Stimulated activated CD4-positive, alpha-beta T cell treated with anti-CD3 and anti-CD28 coated beads, Interleukin-2, amount 100 ng/mL, for 4 hours (primary cell): ENCODE measurements at places on chromosomes 7 and 10.

GRCh38 chr10:132728321-132728720, 57.6 kb downstream of the NKX6-2 start:
- no peak for DNase-seq

GRCh38 chr7:84528756-84529479, 334.3 kb upstream of the SEMA3A start:
- no peak for DNase-seq

DNA sequence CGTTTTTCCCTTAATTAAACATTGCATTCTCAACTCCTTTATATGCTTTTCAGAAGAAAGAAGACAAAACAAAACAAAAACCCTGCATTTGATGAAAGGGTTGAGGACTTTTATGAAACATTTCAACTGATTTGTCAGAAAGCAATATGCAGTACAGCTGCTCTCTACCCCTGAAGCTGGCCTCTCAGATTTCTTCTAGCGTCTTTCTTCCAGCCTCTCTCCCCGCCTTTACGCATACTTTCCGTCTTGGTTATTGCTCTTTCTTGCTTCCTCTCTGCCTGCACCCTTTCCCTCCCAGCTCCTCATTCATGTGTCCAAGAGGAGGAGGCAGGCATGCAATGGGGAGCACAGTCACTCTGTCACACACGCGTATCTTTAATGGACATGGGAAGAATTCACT, 91.0 kb upstream of the COL1A2 start:
- no peak for DNase-seq

- no peak for DNase-seq
Measured at GRCh38 chr10:110793886-110794285, 77.8 kb upstream of the PDCD4 start.

GRCh38 chr10:11163780-11164550, 146.3 kb downstream of the CELF2 start:
- no peak for DNase-seq

DNA sequence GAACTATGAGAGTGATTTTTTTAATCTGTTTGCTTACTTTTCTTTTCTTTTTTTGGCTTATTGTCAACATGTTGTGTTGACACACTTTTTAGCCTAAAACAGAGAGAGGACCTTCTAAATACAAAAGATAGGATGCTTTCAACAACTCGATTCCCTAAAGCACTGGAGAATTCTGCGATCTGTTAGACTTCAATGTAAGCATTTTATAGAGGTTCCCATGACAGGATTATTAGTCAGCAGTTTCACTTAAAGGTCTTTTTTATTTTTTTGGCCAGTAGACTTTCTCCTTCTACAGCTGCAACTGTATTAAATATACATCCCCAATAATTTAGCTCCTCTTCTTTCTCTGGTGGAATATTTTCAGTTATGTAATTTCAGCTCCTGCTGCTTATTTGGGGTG, 12.7 kb upstream of the NRP1 start:
- no peak for DNase-seq

GRCh38 chr10:62323751-62324150, 50.4 kb upstream of the ZNF365 start:
- no peak for DNase-seq

- DNase-seq: no peak
Measured at GRCh38 chr7:39353615-39354376, 212.4 kb upstream of the YAE1 start.

DNA sequence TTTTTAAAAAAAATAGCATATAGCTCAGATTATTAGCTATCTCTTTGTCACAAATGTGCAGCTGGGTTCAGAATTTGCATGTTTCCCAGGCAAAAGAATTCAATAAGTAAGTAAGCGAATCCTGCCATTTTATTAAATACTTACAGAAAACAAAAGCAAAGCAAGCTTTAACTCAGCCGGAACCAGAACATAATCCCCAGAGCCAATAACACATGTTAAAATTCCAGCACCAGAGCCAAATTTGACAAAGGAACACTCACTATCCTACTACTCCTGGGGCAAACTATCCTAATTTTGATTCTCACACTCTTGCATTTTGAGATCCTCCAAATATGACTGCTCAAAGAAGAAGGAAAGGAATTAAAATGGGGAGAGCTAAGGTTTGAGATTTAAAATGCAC, 32.6 kb downstream of the LRRTM3 start:
- no peak for DNase-seq

GRCh38 chr10:27857616-27858015, 112.0 kb upstream of the MKX start:
- no peak for DNase-seq

DNA sequence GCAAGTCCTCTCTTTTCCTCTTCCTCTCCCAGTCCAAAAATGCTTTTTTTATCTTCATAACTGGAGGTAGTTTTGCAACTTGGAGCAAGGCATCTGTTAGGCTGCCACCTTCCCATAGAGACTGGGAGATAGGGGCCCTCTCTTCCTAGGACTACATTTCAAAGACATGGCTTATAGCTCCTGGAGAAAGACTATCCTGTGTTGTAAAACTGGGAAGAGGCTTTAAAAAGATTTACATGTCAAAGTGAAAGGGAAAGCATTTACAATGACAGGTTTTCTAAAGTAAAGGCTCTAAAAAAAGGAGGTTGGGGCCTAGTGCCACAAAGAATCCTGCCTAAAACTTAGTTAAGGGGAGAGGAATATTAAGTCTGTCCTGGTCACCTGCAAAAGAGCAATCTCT, 82.2 kb upstream of the SEMA3E start:
- no peak for DNase-seq

DNA sequence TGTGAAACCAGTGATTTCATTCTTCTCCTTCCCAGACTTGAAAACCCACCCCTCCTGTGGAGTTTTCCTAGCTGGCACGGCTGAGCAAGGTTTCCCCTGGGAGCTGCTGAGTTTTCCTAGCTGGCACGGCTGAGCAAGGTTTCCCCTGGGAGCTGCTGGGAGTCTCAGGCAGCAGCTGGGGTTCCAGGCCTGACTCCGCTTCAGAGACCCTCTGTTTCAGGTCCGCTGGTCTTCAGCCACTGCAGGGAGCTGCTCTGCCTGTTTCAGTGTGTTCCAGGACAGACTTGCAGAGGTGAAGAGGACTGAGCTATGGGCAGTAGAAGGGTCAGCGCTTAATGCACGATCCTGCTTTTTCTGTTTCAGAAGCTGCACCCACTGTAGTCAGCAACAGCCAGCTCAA, 104.9 kb downstream of the XRCC2 start:
- DNase-seq: no peak

- no peak for DNase-seq
Measured at GRCh38 chr7:110718503-110719205, 372.3 kb upstream of the LRRN3 start.

DNA sequence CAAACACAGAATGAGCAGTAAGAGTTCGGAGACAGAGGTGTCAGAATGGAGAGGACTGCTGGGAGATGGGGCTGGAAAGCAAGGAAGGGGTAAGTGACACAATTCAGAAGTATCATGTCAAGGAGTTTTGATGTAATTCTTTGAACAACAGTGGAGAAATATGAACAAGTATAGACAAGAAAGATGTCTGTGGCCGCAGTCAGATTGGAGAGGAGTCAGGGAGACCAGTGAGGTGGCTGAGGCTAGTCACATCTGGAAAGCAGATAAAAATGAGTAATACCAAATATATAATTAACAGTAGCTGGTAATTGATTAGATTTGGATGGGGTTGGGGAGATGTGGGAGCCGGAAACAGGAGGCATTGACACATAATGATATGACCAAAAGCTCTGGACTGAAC, 540.9 kb downstream of the SUGCT start:
- no peak for DNase-seq

- DNase-seq: no peak
Measured at GRCh38 chr7:3076163-3076562, 32.5 kb upstream of the CARD11 start.

- DNase-seq: no peak
Measured at GRCh38 chr10:42755028-42755451, 27.6 kb upstream of the BMS1 start.

DNA sequence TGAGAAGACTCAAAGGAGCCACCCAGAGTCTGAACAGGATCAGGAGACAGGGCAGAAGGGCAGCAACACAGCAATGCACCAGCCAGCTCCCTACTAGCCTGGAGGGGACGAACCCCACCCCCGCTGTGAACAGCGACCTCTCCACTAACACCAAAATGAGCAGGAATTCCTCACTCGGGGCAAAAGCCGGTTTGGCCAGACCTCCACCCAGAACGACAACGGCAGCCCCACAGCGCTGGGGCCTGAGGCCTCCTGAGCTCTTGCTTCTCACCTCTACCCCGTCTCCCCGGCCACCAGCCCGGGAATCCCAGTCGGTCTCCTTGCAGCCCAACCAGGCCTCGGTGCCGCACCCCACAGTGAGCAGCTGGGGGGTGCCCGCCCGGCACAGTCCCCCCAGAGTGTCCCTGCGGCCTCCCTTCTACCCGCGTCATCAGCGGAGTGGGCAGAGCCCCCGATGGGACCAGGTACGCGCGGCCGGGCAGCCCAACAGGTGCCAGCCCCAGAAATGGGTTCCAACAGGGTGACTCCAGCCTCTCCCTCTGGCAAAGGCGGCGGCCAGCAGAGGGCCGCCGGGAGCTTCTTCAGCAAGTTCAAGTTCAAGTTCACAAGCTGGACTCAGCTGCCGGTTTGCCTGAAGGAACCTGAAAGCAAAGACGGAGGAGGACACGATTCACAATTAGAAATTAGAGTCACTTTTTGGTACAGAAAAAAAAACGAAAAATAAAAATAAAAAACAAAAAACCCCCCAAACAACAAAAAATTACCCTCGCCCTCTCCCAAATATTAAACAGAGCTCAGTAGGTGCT, 129.0 kb downstream of the MARCHF5 start:
- DNase-seq: no peak

- no peak for DNase-seq
Measured at GRCh38 chr7:66276363-66276762, 71.2 kb downstream of the TPST1 start.

DNA sequence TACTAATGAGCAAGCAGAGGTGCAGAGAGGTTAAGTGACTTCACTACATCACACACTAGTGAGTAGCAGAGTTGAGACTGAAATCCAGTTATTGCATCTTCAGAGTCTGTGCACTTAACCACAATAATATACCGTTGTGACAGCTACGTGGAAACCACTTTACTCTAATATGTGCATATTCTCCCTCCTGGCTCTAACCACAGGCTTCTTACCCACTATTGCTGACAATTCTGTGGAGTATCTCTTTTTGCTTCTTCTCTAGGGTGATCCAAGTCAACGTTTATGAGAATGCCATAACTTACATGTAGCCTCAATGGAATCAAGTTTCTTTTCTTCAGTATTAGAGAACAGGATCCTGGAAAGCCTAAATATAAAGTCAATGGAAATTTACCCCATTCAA, 64.2 kb upstream of the MEOX2 start:
- no peak for DNase-seq

GRCh38 chr7:95324431-95324830, at the start of gene PON1:
Gene PON1, minus strand, starts transcription at chr7:95324532. Its CDS starts 57 bp downstream, at chr7:95324475.
- DNase-seq: no peak

DNA sequence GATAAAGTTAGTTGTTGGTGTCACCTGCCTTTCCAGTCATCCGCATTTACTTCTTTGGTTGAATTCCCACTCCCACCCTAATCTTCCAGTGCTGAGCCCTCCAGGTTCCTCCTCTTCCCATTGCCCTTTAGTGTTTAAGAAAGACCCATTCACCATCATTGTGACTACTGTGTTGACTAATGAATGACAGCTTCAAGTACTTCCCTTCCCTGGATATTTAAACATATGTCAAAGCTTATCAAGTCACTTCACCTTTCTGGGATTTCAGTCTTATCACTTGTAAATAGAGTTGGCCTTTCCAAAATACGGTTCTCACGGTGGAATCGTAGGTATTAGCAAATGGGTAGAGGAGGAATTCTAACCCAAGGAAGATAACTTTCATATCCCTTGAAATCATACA, 201.6 kb upstream of the SVIL start:
- DNase-seq: no peak

- DNase-seq: no peak
Measured at GRCh38 chr7:25787336-25787735, 364.7 kb upstream of the NFE2L3 start.
